ENCODE measurements at places on chromosomes 7 and 10. TPM values are rescaled to one million over a fixed set of nuclear protein-coding genes. Genes with fewer than 3 reads are reported as not detected.

DNA sequence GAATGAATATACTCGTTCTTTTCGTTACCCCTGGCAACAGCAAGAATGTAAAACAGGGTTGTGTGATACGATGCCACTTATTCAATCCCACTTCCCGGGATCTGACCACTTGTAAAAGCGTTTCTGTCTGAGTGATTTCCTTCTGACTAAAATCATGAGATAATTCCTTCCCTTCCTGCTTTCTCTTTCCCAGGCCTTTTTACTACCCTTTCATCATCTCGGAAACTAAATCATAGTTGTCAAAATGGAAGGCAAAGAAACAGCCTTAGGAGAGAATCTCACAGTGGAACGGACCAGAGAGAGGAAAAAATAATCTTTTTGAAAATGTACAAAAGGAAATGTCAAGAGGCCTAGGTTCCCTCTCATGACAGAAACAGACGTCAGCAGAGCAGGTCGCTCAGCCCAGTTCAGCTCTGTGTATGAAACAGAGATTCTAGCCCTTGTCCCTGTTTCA lies 29.8 kb downstream of the DIP2C start:
- no peaks in the 10 kb centered on the region for H3K27me3 ChIP-seq
- DNase-seq = no peak
- H3K27ac ChIP-seq = no peak overlapping the region
- peaks cover 10% of the 10 kb centered on the region for H3K36me3 ChIP-seq

- H3K4me3 ChIP-seq = peak overlapping the region; percentile 55
- H3K4me1 ChIP-seq = peaks cover 56% of the 10 kb centered on the region
- no peaks in the 10 kb centered on the region for H3K27me3 ChIP-seq
- no peak for DNase-seq
These were observed 22.4 kb upstream of the AHR start for GRCh38 chr7:17275749-17276671.

GRCh38 chr10:103716206-103717160 lies 138.9 kb downstream of the SH3PXD2A start:
- H3K4me3 ChIP-seq = peak overlapping the region; percentile 7
- H3K27ac ChIP-seq = peak overlapping the region; percentile 19
- H3K4me1 ChIP-seq = peaks cover 25% of the 10 kb centered on the region
- DNase-seq = peak; percentile 67

DNA sequence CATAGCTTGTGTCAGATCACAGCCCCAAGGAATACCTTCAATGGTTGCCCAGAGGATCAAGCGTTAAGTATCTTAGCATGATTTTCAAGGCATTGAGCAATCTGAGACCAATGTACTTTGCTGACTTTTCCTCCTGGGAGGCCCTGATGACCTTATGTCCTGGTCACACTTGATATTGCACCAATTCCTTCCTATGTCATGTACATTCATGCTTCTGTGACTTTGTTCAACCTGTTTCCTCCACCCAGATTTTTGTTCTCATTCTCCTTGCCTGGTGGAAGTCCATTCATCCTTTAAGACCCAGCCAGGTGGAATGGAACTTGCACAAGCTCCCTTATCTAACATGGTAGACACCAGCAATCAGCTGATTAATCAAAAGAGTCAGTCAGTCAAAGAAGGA lies 160.8 kb downstream of the PFKFB3 start:
- H3K27ac ChIP-seq = peak overlapping the region; percentile 13
- DNase-seq = no peak
- H3K27me3 ChIP-seq = no peaks in the 10 kb centered on the region

DNA sequence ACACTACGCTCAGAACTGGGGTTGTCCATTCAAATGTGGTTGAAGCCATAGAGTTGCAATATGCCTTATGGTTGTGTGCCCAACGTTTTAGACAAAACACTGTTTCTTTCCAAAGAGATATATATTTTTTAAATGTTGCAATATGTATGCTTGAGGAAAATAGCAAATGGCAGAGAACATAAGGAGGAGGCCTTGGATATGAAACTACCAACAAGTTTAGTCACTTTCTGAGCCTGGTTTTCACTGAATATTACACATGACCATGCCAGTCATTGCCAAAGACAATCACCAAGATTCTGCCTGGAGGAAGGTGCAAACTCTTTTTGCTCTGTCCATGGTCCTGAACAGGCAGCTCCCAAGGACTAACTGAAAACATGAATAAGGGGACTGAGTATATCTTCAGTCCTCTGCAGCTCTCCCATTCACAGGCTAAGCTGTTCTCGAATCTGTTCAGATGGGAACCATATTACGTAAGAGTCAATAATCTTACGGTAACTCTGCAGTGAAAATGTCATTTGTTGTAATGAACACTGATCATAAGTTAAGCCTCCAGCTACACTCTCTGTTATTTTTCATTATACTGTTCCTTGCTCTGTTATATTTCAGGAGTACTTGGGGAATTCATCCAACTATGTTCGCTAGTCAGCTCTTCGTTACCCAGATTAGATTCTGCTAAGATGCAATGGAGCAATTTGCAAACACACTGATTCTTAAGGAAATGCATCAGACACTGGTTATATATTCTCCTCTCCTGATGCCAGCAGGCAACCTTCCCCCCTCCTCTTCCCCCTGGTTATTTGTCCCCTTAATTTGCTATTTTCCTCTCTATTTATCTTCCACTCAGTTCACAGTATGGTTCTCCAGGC lies 90.7 kb upstream of the C1QL3 start:
- H3K36me3 ChIP-seq = no peaks in the 10 kb centered on the region
- H3K27ac ChIP-seq = no peak overlapping the region
- no peaks in the 10 kb centered on the region for H3K4me1 ChIP-seq
- H3K4me3 ChIP-seq = no peak overlapping the region
- no peaks in the 10 kb centered on the region for H3K27me3 ChIP-seq

- no peaks in the 10 kb centered on the region for H3K36me3 ChIP-seq
- H3K4me1 ChIP-seq = peaks cover 30% of the 10 kb centered on the region
- DNase-seq = peak; percentile 60
- no peaks in the 10 kb centered on the region for H3K27me3 ChIP-seq
These were observed 91.3 kb upstream of the ANK3 start for GRCh38 chr10:60480865-60481563.

- peaks cover 26% of the 10 kb centered on the region for H3K27me3 ChIP-seq
- DNase-seq = peak; percentile 33
- peak overlapping the region; percentile 97 for H3K4me3 ChIP-seq
- peaks cover 15% of the 10 kb centered on the region for H3K36me3 ChIP-seq
These were observed 513 bp downstream of the ODAD2 start for GRCh38 chr10:27998178-27998953.

DNA sequence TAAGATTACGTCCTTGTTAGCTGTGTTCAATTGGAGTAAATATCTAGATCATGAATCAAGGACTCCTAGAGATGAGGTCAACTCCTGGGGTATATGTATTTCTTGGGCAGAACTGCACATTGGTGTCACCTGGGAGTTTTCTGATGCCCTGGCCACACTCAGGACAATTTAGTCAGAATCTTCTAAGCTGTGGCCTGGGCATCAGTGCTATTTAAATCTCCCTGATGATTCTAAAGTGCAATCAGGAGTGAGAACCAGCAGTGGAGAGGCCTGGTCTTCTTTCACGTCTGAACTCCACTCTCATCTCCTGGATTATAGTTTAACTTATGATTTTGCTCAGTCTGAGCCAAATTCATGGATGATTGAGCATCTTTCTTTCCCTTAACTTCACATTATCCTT lies 218.0 kb downstream of the BMPER start:
- H3K36me3 ChIP-seq = no peaks in the 10 kb centered on the region
- no peak for DNase-seq
- H3K4me3 ChIP-seq = no peak overlapping the region
- no peaks in the 10 kb centered on the region for H3K4me1 ChIP-seq
- H3K27ac ChIP-seq = no peak overlapping the region
- H3K27me3 ChIP-seq = peaks cover 15% of the 10 kb centered on the region

DNA sequence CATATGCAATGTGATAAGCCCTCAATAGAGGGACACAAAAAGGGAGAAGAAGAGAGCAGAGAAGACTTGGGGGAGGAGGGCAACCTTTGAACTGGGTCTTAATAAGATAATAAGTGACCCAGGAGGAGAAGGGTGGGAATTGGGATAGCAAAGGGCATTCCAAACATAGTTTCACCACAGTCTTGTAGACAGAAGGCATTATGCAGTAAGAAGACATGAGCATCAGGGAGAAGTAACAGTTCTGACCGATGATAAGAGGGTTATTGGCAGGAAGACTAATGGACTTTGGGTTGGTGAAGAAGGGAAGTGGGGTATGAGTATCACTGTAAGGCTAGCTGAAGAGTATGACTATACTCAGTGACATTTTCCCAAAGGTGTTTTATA lies 63.6 kb downstream of the TES start:
- no peak overlapping the region for H3K4me3 ChIP-seq
- no peaks in the 10 kb centered on the region for H3K36me3 ChIP-seq
- H3K4me1 ChIP-seq = peaks cover 46% of the 10 kb centered on the region
- DNase-seq = no peak
- no peaks in the 10 kb centered on the region for H3K27me3 ChIP-seq

DNA sequence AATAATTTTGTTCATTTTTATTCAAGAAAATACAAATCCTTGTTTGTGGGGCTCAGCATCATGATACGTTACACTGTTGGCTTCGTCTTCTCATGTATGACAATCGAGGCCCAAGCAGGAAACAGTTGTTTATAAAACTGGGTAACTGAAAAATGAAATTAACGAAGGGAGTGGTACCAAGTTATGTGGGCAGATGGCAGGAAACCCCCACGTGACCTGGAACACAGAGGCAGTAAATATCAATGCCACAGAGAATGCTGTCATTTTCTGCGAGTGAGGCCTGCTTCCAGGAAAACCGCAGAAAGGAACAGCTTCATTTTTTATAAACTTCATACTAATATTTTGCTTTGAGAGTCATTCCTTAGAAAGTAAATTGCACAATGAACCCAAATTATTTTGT lies 201.0 kb upstream of the ADARB2 start:
- H3K27me3 ChIP-seq = no peaks in the 10 kb centered on the region
- DNase-seq = no peak
- no peaks in the 10 kb centered on the region for H3K36me3 ChIP-seq
- H3K4me1 ChIP-seq = no peaks in the 10 kb centered on the region
- H3K27ac ChIP-seq = no peak overlapping the region
- no peak overlapping the region for H3K4me3 ChIP-seq

DNA sequence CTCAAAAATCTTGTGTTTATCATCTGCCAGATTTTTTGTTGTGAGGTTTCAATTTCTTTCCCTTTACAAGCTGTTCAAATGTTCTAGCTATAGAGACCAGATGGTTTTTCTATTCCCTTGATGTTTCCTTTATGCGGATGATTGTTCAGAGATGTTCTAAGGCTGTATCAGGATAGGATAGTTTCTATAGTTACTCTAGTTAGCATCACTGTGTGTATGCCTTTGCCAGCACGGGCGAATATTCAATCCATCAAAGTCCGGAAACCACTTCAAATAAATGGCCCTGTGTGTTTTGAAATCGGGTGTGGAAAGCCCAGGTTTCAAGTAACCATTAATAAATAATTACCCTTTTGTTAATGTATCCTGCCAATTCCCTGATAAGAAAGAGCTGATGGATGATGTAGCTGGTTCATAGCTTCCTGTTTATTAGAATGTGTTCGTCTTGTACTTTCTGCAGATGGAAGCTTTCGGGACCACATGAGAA lies 149.8 kb upstream of the PRKCQ start:
- peaks cover 5% of the 10 kb centered on the region for H3K36me3 ChIP-seq
- H3K27ac ChIP-seq = peak overlapping the region; percentile 87
- H3K4me1 ChIP-seq = peaks cover 71% of the 10 kb centered on the region
- H3K4me3 ChIP-seq = peak overlapping the region; percentile 58
- peak; percentile 62 for DNase-seq
- no peaks in the 10 kb centered on the region for H3K27me3 ChIP-seq

- H3K27ac ChIP-seq = no peak overlapping the region
- H3K4me1 ChIP-seq = no peaks in the 10 kb centered on the region
- peaks cover 51% of the 10 kb centered on the region for H3K27me3 ChIP-seq
- no peak for DNase-seq
- no peaks in the 10 kb centered on the region for H3K36me3 ChIP-seq
- H3K4me3 ChIP-seq = no peak overlapping the region
These were observed 92.5 kb upstream of the INHBA start for GRCh38 chr7:41795276-41795833.

DNA sequence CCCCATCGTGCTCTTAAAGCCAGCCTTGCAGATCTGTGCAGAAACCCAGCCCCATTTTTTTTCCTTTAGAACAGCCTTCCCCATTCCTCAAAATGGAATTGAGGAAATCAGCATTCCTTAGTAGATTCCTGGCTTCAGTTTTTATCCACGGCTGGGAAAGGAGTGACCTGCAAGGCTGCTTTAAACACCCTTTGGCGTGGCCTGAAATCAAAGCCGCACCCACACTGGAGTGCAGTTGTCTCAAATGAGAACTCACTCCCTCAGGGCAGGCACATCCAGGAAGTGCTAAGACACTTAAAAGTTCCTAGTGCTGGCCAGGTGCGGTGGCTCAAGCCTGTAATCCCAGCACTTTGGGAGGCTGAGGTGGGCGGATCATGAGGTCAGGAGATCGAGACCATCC lies 34.8 kb downstream of the HTR5A start:
- DNase-seq = no peak
- H3K4me1 ChIP-seq = no peaks in the 10 kb centered on the region
- peaks cover 72% of the 10 kb centered on the region for H3K27me3 ChIP-seq
- H3K4me3 ChIP-seq = no peak overlapping the region
- no peaks in the 10 kb centered on the region for H3K36me3 ChIP-seq

DNA sequence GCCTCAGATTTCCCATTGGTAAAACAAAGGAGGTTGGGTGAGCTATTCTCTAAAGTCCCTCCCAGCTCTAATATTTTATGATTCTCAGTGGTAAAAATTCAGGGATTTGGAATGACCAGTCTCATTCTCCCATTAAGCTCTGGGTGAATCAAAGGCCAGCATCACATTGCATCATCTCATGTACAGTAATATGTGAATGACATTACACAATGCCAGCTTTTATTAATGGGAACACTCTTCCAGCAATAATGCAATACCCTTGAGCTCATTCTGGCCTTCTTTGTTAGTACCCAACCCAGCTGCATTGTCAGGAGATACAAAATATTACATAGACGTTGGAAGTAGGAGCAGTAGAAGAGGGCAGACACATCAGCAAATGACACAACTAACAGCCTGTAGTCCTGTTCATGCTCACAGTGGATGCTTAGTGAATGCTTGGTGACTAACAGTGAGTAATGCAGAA lies 100.0 kb upstream of the EGR2 start:
- no peak overlapping the region for H3K4me3 ChIP-seq
- DNase-seq = no peak
- no peaks in the 10 kb centered on the region for H3K36me3 ChIP-seq
- H3K4me1 ChIP-seq = peaks cover 21% of the 10 kb centered on the region

DNA sequence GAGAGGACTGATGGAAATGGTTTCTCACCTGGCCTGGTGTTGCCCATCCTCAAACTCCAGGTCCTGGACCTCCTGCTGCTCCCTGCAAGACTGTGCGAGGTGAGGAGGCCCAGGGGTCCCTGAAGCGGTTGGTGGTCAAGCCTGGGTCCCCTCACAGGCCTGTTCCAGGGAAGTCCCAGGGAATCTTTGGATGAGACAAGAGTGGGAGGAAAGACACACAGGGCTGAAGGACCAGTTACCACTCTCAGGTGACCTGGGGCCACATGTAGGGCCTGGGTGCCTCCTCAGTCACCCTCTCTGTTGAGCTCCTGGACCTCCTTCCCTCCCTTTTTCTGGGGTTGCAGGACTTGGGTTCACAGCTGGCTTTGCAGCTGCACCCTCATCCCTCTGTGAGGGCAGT lies 42.6 kb upstream of the CXCL12 start:
- H3K36me3 ChIP-seq = no peaks in the 10 kb centered on the region
- H3K27ac ChIP-seq = no peak overlapping the region
- peaks cover 7% of the 10 kb centered on the region for H3K27me3 ChIP-seq
- no peaks in the 10 kb centered on the region for H3K4me1 ChIP-seq
- no peak for DNase-seq

Gene CARD11
- total RNA-seq = 79.2 TPM

Gene IMPDH1
- 57.3 TPM for total RNA-seq

Gene AOAH
- total RNA-seq = not detected

Gene ACTR1A
- 43.7 TPM for total RNA-seq

Gene GATAD1
- total RNA-seq = 26.0 TPM

Gene CTTNBP2
- 2.4 TPM for total RNA-seq

Gene AGR2
- total RNA-seq = 378 TPM
